GM06990 (cell line): ENCODE measurements at places on chromosomes 6 and 20.
A peak's percentile ranks its signal among the peaks of the same experiment; 100 is the strongest.

- no peak for DNase-seq
These were observed 64.6 kb downstream of the RPP40 start for GRCh38 chr6:4939241-4939640.

GRCh38 chr6:56742122-56742791, 99.6 kb upstream of the DST start:
- no peak for DNase-seq

- no peak for DNase-seq
These were observed 18.6 kb downstream of the PDYN start for GRCh38 chr20:1975291-1975690.

DNA sequence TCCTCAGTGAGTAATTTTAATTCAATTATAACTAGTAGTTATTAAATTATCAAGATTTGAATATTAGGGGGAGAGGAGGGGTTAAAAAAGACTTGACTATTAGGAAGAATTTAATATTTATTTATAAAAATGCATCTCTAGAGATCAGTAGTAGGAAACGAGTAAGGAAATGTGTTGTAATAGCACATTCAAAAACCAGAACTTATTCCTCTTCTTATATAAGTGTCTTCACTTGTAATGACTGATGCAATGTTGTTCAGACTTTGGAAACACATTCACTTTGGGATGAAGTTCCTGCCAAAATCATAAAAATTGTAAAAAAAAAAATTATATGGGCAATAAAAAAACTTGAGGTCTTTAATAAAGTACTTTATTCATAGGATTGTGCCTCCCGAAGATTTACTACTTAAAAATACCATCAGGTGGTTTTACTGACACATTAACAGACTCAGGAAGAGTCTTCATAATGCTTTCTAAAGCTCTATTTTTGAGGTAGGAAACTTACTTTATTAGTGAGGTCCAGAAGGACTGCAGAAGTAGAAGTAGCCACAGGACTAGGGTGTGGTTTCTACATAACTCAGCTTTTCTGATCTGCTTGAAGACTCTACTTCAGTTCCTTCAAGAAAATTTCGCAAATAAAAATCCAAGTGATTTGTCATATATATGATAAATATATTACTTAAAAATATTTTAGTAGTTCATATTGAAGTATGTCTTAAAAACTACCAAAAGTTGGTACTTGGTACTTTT, 59.8 kb downstream of the CCDC170 start:
- DNase-seq = no peak

DNA sequence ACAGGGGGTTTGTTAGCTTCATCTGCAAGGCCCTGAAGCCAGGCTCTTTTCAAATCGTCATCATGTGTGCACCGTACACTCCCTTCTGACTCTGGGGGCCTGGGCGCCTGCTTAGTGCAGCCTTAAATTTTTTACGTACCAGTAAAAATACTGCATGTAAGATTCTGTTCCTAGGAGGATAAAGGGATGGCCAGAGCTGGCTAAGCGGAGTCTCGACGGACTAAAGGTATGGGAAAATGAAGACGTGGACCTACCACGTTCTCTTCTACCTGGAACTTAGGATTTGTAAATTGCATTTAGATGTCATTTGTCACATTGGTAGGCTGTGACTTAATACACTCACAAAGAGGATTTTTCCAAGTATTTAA, 149.3 kb upstream of the AFDN start:
- DNase-seq = no peak

- peak; percentile 72 for DNase-seq
These were observed 30.6 kb upstream of the ZNF184 start for GRCh38 chr6:27503436-27504030.

DNA sequence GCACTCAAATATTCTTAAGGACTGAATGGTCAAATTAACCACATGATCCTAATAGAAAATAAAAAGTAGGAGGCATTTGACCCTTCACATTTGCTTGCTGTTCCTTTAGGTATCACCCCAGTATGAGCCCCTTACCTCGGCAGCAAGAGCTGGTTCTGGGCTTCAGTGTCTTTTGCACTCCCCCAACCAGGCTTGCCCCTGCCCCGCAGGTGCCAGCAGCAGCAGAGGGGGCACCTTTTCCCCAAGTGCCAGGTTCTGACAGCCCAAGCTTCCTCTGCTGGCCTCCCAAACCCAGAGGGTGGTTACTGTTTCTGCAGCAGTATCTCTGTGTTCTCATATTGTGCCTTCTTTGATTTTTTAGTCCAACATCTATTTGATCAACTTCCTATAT, 23.2 kb downstream of the UBE2V1 start:
- DNase-seq = no peak

GRCh38 chr20:48844996-48845395, 17.2 kb upstream of the PREX1 start:
- no peak for DNase-seq

DNA sequence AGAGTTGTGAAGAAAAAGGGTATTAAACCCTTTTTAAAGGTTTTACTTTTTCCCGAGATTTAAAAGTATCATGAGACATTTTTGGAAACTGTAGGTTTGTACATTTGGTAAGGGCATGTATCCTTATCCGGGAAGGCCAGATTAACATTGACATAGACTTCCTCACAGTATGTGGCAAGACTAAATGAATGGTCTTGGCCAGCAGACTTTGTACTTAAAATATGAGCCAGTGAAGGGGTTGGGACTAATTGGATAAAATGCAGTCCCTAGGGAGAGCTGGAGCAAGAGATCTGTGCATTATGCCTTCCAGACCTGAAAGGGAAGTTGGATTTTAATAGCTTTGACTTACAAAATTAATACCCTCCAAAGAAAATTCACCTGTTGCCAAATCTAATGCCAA, 60.4 kb upstream of the CCN2 start:
- DNase-seq = no peak

- DNase-seq = peak; percentile 11
These were observed 40.6 kb downstream of the ISM1 start for GRCh38 chr20:13261460-13262301.

- no peak for DNase-seq
These were observed 146.0 kb upstream of the BEND6 start for GRCh38 chr6:56808871-56809359.

- no peak for DNase-seq
These were observed 146.5 kb downstream of the PREX1 start for GRCh38 chr20:48681201-48681872.

DNA sequence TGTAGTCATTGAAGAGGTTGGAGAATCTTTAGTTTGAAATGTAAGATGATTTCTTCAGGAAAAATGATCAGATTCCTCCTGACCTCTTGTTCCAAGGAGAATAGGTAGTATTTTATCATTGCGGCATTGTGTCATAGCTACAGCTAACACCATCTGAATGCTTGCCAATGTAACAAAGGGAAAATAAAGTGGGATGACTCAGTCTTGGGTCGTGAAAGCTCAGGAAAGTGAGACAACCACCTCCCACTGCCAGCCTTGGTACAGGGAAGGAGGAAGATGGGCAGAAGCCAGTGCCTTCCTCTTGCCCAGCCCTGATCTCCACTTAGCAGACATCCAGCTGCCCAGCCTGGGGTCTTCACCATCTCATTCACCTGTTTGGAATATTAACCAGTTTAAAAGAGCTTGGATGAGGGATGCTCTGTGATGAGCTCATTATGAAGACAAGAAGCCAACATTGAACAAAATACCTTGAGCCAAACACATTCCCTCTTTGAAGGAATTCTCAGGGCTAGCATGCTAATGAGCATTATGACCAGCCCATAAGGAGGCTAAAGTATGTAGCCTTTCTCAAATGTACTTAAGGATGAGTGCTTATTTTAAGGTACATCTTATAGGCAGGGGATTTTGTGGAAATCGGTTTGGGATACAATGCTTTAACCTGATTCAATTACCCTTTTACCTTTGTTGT, 40.0 kb upstream of the APCDD1L start:
- no peak for DNase-seq

GRCh38 chr6:26053992-26054780, 33.0 kb upstream of the HFE start:
- no peak for DNase-seq

- no peak for DNase-seq
These were observed 26.9 kb downstream of the SPATA2 start for GRCh38 chr20:49888212-49889000.

- DNase-seq = no peak
These were observed 320.2 kb downstream of the BTBD9 start for GRCh38 chr6:38319256-38320212.

GRCh38 chr6:150312844-150313584, 55.8 kb upstream of the IYD start:
- DNase-seq = no peak

DNA sequence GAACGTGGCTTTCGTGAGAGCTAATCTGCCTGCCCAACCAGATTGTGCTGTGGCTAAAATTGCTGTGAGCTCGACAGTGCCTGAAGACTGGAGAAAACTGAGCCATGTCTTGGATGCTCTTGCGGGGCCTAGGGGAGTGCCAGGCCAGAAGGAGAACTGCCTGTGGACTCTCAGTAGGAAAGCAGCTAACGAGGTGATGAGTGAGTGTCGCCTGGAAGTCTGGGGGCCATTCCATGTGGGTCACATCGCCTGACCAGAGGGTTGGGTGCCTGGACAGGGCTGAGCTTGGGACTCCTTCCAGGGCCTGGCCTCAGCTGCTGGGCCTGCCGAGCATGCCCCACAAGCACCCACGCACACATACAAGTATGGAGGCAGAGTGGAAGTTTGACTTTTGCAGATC, 166.5 kb downstream of the VEGFA start:
- no peak for DNase-seq

DNA sequence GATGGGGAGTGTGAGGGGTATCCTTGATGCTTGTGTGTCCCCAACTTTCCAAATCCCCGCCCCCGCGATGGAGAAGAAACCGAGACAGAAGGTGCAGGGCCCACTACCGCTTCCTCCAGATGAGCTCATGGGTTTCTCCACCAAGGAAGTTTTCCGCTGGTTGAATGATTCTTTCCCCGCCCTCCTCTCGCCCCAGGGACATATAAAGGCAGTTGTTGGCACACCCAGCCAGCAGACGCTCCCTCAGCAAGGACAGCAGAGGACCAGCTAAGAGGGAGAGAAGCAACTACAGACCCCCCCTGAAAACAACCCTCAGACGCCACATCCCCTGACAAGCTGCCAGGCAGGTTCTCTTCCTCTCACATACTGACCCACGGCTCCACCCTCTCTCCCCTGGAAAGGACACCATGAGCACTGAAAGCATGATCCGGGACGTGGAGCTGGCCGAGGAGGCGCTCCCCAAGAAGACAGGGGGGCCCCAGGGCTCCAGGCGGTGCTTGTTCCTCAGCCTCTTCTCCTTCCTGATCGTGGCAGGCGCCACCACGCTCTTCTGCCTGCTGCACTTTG, at the start of gene TNF:
TSS of gene TNF (plus strand) at position 231 of the 567 bp plus-strand sequence. CDS start at position 408, 177 bp downstream.
- DNase-seq = peak; percentile 87

DNA sequence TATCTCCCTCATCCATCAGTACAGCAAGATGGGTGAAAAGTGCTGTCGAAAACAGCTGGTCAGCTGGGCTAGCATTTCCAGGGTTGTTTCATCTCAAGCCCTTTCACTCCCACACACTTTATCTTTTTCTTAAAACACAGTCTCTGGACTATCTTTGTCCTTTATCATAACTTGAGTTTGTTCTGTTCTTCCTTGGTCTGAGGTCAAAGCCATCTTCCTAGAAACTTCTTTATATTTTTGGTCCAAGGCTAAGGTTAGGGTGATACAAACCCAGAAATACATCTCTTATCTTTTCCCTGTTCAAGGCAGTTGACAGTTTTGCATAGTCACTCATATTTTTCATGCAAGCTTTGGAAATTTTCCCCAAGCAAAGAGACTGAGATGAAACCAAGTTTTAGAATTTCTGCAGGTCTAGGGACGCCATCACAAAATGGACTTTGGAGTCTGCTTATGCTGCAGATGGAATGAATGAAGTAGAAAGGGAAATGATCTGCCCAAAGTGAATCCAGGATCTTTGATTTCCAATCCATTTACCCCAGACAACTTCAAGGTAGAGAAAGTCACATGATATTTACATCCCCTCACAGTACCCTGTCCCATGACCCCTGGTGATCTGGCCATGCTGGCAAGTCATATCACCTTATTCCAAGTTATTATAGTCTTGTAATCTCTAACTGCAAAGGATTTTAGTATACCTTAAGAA, 297.0 kb downstream of the ZNF217 start:
- no peak for DNase-seq

DNA sequence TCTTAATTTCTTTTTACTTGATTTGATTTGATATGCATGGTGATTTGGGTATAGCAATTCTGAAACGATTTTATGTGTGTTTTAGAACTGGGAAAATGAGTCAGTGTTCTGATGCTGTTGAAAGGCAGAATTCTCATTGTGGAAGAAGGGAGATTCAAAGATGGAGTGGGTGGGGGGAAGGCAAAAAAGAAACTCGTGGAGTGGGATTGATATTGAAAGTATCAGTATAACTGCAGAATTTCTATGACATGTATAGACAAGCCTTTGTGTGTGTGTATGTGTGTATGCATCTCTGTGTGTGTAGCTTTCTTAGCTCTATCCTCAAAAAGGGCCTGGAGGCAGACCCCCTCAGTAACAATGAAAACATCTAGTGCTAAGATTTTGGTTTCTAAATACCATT, 184.3 kb upstream of the OLIG3 start:
- DNase-seq = no peak

GRCh38 chr6:41705311-41705995, 30.0 kb downstream of the TFEB start:
- DNase-seq = no peak

GRCh38 chr20:573414-574296, 30.1 kb upstream of the CSNK2A1 start:
- no peak for DNase-seq

DNA sequence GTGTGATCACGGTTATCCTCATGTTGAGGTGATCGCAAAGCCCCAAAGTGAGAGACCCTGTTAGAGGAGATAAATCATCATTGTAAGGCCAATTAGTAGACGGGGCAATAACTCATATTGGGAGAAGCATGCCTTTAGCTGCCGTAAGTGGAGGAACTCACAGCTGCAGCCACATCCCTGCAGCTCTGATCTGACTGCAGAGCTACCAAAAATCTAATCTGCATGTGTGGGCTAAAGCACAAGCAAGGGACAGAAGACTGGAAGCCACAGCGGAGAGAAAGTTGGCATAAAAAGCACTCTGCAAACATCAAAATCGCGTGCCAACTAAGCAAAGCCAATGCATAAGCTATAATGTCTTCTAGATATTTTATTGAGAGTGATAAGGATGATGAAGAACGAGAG, 79.8 kb downstream of the TBC1D7 start:
- DNase-seq = no peak

GRCh38 chr6:149985481-149985937, 21.8 kb downstream of the ULBP1 start:
- no peak for DNase-seq

DNA sequence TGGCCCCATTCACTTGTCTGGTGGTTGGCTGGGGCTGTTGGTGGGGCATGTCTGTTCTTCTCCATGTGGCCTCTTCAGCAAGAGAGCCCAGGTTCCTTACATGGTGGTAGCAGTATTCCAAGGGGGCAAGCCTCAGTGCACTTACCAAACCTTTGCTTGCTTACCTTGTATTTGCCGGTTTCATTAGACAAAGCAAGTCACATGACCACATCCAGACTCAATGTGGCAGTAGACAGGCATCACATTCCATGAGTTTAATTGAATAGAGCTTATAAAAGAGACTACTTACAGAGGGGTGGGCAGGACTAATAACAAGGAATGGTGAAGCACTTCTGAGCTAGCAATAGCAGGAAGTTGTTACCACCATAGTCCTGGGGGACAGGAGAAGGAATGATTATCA, 78.6 kb downstream of the SNAP25 start:
- no peak for DNase-seq
